ENCODE measurements at places on chromosomes 11 and 22. TPM values are rescaled to one million over a fixed set of nuclear protein-coding genes. Genes with fewer than 3 reads are reported as not detected.
A peak's percentile ranks its signal among the peaks of the same experiment; 100 is the strongest.

TMEM86A gene
- total RNA-seq: 6.6 TPM

DNA sequence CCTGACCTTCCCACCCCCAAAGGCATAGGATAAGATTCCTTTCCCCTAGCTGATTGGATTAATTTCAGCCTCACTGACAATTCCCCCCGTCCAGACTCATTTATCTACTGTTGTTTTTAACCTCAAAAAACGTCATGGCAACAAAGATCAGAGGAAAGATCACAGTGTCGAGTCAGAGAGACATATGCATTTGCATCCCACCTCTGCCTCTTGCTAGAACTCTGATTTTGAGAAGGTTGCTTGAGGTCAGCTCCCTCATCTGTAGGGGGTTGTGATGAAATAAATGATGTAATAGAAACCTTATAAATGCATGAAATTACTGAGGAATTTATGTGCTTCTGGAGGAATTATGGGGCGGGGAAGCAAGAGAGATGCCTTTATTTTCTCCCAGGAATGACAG lies 53.3 kb upstream of the SYN3 start:
- DNase-seq: no peak
- no peaks in the 10 kb centered on the region for H3K4me1 ChIP-seq
- no peak overlapping the region for H3K27ac ChIP-seq
- no peaks in the 10 kb centered on the region for H3K36me3 ChIP-seq
- H3K27me3 ChIP-seq: no peaks in the 10 kb centered on the region

DNA sequence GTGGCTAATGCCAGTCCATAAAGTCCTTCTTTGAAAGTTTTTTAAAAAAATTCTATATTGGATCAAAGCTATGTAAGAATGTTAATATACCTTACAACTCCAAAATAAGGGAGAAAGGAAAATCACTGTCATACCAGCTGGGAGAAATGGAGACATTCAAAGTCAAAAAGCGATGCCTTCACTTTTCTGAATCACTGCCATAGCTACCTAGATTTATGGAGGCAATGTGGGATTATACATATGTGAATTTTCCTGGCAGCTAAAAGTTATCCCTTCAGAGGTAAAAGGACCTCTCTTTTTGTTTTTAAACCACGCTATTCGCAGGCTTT lies 59.6 kb upstream of the PDE3B start:
- H3K27me3 ChIP-seq: no peaks in the 10 kb centered on the region
- no peak overlapping the region for H3K27ac ChIP-seq
- no peaks in the 10 kb centered on the region for H3K36me3 ChIP-seq
- no peak for DNase-seq
- H3K4me1 ChIP-seq: no peaks in the 10 kb centered on the region
- H3K4me3 ChIP-seq: no peak overlapping the region

DNA sequence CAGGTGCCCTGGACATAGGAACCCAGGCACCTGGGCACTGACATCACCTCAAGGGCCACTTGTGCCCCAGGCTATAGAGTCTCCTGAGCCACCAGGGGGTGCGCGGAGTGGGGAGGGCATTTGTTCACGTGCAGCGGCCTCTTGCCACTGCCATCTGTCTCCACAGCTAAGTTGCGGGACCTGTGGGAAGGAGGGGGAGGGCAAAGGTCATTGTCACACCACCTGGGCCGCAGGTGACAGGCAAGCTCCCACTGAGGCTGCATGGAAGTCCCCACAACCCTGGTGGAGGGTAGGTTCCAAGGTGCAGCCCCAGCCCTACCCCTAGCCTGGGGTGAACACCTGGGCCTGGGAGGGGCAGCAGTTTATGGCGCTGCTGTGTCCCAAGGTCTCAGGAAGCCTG lies 79.5 kb downstream of the PIWIL3 start:
- no peaks in the 10 kb centered on the region for H3K36me3 ChIP-seq
- no peaks in the 10 kb centered on the region for H3K27me3 ChIP-seq
- no peak for DNase-seq
- no peak overlapping the region for H3K4me3 ChIP-seq
- H3K27ac ChIP-seq: no peak overlapping the region

GRCh38 chr11:126282361-126282735 lies 545 bp upstream of the TIRAP start:
- H3K27me3 ChIP-seq: no peaks in the 10 kb centered on the region
- H3K27ac ChIP-seq: peak overlapping the region; percentile 72
- peaks cover 10% of the 10 kb centered on the region for H3K4me1 ChIP-seq
- H3K4me3 ChIP-seq: peak overlapping the region; percentile 37
